ENCODE measurements at places on chromosomes 6 and 20. TPM values are rescaled to one million over a fixed set of nuclear protein-coding genes. Genes with fewer than 3 reads are reported as not detected.

The TPD52L2 gene
- total RNA-seq, result 115 TPM

GRCh38 chr6:147071776-147072175, 132.4 kb upstream of the STXBP5 start:
- no peak overlapping the region for H3K27ac ChIP-seq
- no peaks in the 10 kb centered on the region for H3K36me3 ChIP-seq
- H3K4me3 ChIP-seq, result no peak overlapping the region
- H3K27me3 ChIP-seq, result no peaks in the 10 kb centered on the region

- no peaks in the 10 kb centered on the region for H3K27me3 ChIP-seq
- no peak overlapping the region for H3K4me3 ChIP-seq
- DNase-seq, result no peak
- H3K4me1 ChIP-seq, result no peaks in the 10 kb centered on the region
These were observed 17.6 kb upstream of the NT5DC1 start for GRCh38 chr6:116083052-116083451.

DNA sequence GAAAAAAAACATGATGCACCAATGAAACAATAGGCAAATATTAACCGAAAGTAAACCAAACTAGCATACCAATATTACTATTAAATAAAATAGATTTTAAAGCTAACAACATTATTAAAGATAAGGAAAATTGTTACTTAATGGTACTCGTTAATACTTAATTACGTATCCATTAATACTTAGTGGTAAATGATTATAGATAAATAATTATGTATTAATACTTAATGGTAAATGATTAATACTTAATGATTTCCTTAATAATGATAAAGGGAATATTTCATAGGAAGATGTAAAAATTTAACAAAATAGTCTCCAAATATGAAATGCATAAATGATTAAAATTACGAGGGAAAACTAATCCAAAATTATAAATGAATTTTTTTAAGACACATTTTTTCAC, 278.9 kb downstream of the PHACTR1 start:
- H3K27me3 ChIP-seq, result no peaks in the 10 kb centered on the region
- H3K36me3 ChIP-seq, result no peaks in the 10 kb centered on the region
- no peak overlapping the region for H3K4me3 ChIP-seq
- H3K4me1 ChIP-seq, result no peaks in the 10 kb centered on the region
- H3K27ac ChIP-seq, result no peak overlapping the region

DNA sequence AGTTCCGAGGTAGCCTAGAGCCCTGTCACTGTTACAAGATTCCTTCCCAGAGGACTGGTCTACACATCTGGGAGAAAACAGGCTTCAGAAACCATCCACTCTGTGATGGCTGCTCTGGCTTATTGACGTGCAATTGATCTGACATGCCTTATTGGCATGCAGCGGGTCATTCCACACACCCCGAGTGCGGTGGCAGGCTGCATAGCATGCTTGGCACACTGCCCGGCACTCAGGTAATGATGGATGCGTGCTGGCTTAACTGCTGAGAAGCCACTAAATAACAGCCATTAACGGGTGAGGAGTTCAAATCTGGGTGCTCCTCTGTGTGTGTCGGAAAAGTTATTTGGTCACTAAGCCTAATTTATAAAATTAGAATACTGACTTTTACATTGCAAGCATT, 67.9 kb upstream of the CDH4 start:
- no peaks in the 10 kb centered on the region for H3K36me3 ChIP-seq
- no peak overlapping the region for H3K27ac ChIP-seq
- H3K4me1 ChIP-seq, result peaks cover 23% of the 10 kb centered on the region
- H3K27me3 ChIP-seq, result no peaks in the 10 kb centered on the region

DNA sequence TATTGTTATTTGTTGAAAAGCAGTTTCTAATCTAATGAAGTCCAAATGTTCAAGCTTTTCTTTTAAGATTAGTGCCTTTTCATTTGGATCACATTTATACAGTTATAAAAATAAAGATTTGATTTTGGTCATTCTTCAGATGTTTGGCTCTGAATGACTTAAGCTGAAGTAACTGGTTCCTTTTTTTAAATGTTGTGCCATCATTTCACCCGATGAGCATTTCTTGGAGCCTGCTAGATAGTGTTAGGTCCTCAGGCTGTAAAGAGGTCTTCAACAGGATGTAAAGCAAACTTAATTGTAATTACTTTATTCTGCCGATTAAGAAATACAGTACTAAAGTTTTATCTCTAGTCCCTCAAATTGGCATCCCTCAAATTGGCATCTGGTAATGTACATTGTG, 41.2 kb upstream of the ASIP start:
- no peak for DNase-seq
- H3K27me3 ChIP-seq, result peaks cover 11% of the 10 kb centered on the region
- no peak overlapping the region for H3K27ac ChIP-seq
- no peaks in the 10 kb centered on the region for H3K36me3 ChIP-seq
- no peak overlapping the region for H3K4me3 ChIP-seq

DNA sequence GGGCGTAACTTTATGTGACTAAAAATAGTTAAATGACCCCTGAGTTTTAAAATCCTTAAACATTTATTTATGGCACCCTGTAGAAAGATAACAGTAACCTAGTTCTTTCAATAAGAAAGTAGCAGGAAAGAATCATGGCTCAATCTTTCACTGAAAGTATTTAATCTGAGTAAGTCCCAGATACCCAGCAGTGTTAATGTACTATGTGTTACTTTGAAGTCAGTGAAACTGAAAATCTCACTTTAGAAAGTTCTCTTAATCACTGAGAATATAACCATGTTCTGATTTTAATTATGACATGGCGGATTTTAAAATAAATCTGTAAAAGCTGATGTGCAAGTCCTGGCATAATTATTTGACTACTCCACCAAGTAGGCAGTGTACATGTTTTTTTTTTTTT, 8.1 kb upstream of the HEY2 start:
- no peaks in the 10 kb centered on the region for H3K36me3 ChIP-seq
- H3K27ac ChIP-seq, result no peak overlapping the region
- H3K4me3 ChIP-seq, result no peak overlapping the region
- peaks cover 32% of the 10 kb centered on the region for H3K27me3 ChIP-seq

DNA sequence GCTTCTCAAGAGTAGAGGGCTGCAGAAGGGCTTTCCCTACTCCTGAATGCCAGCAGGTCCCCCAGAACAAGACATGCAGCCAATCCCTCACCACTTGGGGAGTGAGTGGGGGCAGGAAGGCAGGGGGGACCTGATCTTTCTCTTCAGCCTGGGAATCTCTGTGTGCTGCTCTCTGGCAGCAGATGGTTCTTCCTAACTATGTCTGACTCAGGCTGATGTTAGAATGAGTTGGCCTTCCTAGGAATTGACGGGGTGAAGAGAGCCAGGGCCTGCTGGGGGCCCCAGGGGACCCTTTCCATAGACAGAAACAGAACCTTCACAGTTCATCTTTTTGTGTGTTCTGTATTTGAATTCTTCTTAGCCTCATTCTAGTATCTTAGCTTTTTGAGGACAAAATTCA, 29.0 kb upstream of the TCP11 start:
- no peaks in the 10 kb centered on the region for H3K36me3 ChIP-seq
- H3K27me3 ChIP-seq, result no peaks in the 10 kb centered on the region
- DNase-seq, result peak; percentile 93

DNA sequence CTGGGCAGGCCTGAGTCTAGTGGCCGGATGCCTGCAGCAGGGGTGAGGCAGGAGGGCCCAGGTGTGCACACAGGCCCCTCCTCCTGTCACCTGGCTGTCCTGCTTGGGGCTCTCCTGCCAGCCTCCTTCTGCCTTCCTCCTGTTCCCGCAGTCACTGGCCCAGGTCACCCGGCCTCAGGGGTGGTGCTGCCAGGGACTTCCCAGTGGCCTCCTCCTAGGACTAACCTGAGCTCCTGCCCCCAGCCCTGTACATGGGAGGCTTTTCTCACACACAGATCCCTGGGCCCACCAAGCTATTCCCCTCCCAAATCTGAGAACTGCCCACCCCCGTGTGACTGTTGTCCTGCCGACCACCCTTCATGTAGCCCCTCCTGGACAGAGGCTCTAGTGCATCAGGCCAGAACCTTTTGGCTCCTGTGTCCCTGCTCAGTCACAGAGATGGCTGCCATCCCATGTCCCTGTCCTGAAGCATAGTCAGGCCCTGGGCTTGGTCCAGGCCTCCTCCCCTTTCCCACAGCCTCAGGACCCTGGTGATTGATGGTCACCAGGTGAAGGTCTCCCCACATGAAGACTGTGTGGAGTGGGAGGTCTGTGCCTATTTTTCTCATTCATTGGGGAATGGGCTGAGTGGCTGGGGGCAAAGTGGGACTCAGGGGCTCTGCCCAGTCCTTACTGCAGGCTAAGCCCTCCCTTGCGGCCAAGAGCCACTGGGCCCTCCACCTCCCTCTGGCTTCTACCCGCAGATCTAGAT, 1.1 kb upstream of the ULBP1 start:
- peaks cover 54% of the 10 kb centered on the region for H3K27me3 ChIP-seq
- peak overlapping the region; percentile 73 for H3K4me3 ChIP-seq
- H3K36me3 ChIP-seq, result no peaks in the 10 kb centered on the region

DNA sequence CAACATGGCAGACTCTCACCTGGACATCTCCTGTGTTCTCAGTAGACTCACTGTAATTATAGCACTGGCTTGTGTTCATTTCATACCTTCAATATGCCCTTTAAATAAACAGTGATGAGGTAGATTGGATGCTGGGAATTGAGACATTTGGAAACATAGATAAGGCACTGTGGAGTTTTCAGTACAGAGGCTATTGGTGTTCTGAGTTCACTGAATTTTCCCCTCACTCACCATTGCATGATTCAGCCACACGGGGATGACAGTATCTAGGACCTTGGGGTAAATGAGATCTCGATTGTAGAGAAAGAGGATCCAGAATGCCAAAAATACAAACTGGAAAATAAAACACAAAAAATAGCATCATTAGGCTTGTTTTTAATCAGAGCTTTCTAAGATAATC, 12.6 kb downstream of the ADTRP start:
- H3K4me3 ChIP-seq, result no peak overlapping the region
- peak overlapping the region; percentile 93 for H3K27ac ChIP-seq
- no peaks in the 10 kb centered on the region for H3K36me3 ChIP-seq
- H3K4me1 ChIP-seq, result peaks cover 48% of the 10 kb centered on the region
- no peaks in the 10 kb centered on the region for H3K27me3 ChIP-seq

DNA sequence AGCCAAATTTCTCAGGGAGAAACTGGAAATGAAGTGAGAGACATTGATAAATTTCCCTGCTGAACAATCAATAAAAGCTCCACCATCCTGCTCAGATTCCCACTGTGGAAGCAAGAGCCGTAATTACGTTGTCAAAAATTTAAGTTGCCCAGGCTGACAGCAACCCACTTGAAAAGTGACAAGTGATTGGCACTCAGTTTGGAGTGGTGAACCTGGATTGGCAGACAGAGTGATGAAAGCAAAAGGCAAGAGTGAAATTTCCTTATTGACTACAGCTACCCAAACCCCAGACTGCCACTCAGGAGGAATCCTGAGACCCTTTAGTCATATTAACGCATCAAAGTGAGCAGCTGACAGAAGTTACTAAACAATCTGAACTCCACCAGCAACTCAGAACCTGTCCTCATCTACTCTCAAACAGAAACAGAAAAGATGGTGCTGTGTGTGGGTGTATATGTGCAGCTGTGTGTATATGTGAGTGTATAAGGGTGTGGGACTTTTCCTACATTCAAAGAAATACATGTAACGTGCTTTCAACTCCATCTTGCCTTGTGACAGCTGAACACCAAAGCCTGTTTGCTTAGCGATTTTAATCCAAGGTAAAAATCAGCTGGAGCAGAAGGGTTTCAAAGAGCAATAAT, 157.4 kb downstream of the PKHD1 start:
- no peaks in the 10 kb centered on the region for H3K36me3 ChIP-seq
- no peak overlapping the region for H3K4me3 ChIP-seq
- H3K27ac ChIP-seq, result no peak overlapping the region
- no peaks in the 10 kb centered on the region for H3K4me1 ChIP-seq
- no peaks in the 10 kb centered on the region for H3K27me3 ChIP-seq
- no peak for DNase-seq

Data from osteoblast (primary cell).